Psoas muscle (tissue), 8 donors: ENCODE measurements at places on chromosomes 16 and 17. TPM values are rescaled to one million over a fixed set of nuclear protein-coding genes. Genes with fewer than 3 reads are reported as not detected.
A peak's percentile ranks its signal among the peaks of the same experiment; 100 is the strongest.

The CPD gene
- 20.5 TPM for total RNA-seq

The FBXW10B gene
- 5.0 TPM for total RNA-seq

The KRTAP2-3 gene
- total RNA-seq = not detected

The GJC1 gene
- 6.8 TPM for total RNA-seq

The CHST4 gene
- not detected for total RNA-seq

The TLCD3B gene
- total RNA-seq = 0.22 TPM

The HSD17B2 gene
- not detected for total RNA-seq

The TMEM238L gene
- total RNA-seq = not detected

GRCh38 chr17:63817736-63818385 is 9.4 kb upstream of the PSMC5 start:
- no peak for DNase-seq

DNA sequence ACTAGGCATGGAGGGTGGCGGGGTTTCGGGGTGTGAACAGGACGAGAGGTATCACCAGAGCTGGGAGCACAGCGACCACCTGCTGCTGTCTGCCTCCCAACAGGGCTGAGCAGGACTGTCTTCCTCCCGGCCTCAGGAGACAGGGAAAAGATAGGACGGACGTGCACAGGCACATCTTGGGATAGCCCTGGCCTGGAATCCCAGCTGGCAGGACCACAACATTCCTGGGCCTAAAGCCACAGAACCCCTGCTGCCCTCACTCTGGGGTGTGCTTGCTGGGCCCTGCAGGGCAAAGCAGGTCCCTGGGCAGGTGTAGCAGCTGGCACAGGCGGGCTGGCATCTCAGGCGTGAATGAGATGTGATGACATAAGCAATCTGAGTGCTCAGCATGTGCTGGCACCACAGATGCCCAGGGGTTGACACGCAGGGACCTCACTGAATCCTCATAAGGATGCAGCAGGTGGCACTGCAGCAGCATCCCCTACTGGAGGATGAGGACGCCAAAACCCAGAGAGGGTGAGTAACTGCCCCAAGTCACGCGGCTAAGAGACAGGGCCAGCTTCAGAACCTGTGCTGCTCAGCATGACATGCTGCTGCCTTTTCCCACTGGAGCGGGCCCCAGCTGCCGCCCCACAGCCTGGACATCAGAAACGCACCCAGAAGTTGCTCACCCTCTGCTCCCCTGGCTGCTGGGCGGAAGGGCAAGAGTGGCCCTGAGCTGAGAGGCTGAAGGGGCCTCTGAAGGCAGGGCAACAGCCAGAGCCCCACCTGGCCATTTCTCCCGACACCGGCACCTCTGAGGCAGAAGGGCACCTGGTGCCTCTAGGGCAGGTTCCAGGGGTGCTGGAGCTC is 7.1 kb downstream of the CORO7 start:
- DNase-seq = no peak

DNA sequence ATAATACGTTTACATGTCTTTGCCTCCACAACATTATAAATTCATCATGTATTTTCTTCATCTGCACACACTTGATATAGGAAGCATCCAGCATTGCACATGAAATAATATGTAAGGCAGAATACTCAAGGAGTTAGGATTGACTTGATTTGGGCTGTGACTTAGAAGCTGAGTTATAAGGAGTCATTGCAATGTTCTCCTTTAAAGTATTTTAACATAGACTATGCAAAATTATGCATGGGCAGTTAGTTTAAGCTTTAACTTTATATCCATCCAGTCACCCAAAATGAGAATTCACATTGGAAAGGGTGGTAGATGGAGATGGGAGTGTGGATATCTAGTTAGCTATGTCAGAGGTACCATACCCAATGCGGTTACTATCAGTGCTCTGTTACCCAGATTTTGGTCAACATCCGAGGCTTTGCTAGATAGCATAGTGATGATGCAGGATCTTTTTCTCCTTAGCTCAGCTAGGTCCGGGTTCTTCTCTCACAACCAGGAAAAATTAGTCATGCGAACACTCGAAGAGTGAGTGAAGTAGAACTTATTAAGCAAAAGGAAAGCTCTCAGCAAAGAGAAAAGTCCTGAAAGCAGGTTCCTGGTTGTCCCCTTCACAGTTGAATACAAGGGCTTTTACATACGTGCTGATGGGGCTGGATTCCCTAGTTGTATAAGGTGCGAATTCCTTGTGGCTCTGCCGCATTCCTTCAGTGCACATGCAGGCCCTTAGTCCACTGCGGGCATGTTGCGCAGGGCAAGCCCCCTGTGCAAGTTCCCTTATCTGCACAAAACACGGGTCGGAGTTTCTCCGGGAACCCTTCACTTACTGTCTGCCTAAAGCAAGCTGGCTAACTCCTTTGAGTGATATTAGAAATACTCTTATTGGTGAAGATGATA is 73.1 kb upstream of the FAM20A start:
- no peak for DNase-seq

DNA sequence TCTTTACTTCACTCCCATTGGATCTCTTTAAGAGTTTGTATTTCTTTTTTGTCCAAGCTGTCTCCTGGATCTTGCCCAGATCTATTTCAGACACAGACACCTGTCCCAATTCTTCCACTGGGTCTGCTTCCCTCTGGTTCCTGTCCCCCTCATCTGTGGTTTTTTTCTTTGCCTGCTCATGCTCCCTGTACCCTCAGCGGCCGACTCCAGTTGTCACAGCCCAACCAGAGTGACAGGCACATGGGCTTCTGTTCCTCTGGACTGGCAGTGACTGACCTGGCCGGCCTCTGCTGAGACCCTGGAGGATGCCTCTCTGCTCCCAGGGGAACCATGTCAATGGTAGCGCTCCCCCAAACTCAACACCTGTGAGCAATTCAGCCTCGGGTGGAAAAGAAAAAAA is 142.6 kb downstream of the WSCD1 start:
- no peak for DNase-seq

DNA sequence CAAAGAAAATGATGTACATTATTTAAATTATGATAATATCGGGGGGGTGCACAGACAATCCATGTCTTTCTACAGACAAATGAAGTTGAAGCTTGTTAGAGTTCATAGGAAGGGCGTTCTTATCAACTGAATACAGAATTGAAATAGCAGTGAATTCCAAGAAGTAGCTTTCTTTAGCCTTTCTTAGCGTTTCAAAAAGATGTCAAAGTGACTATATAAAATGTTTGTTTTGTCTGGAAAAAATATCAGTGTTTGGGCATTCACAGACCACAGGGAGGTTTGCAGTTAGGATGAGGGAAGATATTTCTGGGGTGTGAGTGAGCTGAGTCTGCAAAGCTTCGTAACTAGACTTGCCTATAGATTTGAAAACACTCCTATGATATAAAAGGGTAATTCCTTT is 55.0 kb downstream of the STX8 start:
- no peak for DNase-seq

DNA sequence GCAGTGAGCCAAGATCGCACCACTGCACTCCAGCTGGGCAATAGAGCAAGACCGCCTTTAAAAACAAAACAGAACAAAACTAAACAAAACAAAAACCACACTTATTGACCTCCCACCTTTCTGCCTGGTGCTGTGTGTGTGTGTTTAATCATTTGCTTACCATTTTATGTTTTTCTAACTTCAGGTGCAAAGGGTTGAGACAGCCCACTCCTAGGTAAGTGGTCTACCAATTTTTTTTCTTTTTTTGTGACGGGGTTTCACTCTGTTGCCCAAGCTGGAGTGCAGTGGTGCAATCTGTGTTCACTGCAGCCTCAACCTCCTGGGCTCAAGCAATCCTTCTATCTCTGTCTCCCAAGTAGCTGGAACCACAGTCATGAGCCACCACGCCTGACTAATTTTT is 65.8 kb downstream of the SALL1 start:
- no peak for DNase-seq

GRCh38 chr17:46727572-46728348 is 90.7 kb downstream of the WNT3 start:
- DNase-seq = no peak

DNA sequence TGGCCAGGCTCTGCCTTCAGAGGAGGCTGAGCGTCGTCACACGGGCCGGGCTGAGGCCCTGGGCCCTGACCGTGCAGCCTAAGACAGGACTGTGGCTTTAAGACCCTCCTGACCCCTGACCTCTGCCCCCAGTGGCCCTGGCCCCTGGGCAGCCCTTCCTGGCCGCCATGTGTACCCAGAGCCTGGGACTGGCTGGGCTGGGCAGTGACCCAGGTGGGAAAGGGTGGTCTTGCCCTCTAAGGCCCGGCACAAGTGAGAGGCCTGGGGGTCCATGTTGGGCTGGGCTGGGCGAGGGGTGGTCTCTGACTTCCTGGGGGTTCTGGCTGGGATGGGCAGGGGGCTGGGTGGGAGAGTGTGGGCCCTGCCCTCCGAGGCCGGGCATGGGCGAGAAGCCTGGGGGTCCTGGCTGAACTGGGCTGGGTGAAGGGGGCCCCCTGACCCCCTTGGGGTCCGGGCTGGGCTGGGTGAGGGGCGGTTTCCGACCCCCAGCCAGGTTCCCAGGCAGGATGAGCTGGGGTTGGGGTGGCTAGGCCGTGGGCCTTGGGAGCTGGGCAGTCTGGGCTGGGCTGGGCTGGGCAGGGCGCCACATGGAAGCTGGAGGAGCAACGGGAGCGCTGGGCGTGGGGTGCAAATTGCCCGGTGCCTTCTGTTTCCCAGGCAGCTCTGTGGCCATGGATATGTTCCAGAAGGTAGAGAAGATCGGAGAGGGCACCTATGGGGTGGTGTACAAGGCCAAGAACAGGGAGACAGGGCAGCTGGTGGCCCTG is at the start of gene CDK3:
Gene CDK3, plus strand, starts transcription at position 101 of the 767 bp plus-strand sequence. Its CDS starts 571 bp downstream, at position 672.
- peak; percentile 43 for DNase-seq

- no peak for DNase-seq
Measured at GRCh38 chr17:15501793-15502192, 34.4 kb upstream of the CDRT4 start.

GRCh38 chr17:35089586-35090296 is 26.2 kb upstream of the RFFL start:
- DNase-seq = no peak

GRCh38 chr16:77137045-77137444 is 53.9 kb upstream of the MON1B start:
- no peak for DNase-seq

GRCh38 chr16:10579965-10580882 is at the start of gene EMP2:
Gene EMP2 (minus strand): TSS chr16:10580598. CDS start chr16:10547617, 32,981 bp downstream.
- peak; percentile 86 for DNase-seq

- no peak for DNase-seq
Measured at GRCh38 chr17:53353919-53354351, 468.8 kb upstream of the KIF2B start.

GRCh38 chr17:27818401-27819105 is 18.2 kb upstream of the NOS2 start:
- no peak for DNase-seq

DNA sequence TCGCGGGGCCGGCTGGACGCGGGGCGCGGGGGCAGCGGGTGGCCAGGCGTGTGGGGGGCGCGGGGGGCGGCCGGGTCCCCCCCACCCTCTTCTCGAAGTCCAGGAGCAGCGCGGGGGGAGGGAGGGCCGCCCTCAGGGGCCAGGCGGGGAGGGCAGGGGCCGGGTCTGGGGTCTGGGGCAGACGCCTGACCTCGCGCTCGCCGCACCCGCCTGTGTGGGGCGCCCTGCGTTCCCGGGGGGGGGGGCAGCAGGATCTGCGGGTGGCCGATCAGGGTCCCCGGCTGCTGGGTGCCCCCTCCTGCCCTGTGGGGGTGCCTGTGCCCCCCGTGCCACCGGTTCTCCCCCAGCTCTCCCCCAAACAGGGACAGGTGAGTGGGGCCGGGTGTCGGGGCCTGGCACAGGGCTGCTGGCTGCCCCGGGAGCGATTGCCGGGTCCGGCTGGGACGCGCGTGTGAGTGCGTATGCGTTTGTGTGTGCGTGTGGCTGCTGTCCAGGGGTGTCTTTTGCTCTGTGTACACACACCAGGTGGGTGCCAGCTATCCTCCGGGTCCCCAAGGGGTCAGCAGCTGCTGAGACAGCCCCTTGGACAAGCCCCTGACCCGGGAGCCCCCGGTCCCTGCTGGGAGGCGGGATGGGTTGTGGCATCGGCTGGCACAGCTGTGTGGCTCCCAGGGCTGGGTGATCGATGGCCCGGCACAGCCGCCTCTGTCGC is 663 bp downstream of the PRR35 start:
- DNase-seq = no peak

- DNase-seq = no peak
Measured at GRCh38 chr17:49972486-49973270, 3.7 kb downstream of the DLX4 start.

DNA sequence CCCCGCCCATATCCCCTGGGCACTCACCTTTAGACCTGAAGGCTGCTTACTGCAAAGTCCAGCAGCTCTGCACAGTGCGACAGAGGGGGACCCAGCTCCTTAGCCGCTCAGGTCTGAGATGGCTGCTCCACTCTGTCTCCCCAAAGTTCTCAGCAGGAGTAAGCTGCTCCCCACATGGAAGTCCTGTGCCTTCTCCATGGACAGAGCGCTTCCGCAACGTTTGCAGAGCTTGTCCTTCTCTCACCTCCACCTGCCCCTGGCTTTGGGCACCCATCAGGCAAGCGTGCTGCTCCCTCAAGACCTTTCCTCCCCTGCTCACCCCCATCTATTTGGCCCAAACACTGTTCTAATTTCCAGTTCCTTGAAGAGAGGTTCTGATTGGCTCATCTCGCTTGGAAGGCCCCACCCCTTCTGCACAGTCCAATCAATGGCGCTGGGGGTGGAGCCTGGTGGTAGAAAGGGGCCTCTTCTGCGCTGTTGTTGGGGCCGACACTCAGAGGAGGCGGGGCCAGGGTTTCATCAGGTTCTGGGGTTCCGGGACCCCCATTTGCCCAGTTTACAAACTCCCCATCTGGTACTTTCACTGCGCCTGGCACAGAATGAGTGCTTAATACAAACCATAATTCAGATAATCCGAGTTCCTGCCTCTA is 137.2 kb downstream of the CYLD start:
- no peak for DNase-seq

- DNase-seq = no peak
Measured at GRCh38 chr17:59328601-59329000, 2.9 kb upstream of the YPEL2 start.

DNA sequence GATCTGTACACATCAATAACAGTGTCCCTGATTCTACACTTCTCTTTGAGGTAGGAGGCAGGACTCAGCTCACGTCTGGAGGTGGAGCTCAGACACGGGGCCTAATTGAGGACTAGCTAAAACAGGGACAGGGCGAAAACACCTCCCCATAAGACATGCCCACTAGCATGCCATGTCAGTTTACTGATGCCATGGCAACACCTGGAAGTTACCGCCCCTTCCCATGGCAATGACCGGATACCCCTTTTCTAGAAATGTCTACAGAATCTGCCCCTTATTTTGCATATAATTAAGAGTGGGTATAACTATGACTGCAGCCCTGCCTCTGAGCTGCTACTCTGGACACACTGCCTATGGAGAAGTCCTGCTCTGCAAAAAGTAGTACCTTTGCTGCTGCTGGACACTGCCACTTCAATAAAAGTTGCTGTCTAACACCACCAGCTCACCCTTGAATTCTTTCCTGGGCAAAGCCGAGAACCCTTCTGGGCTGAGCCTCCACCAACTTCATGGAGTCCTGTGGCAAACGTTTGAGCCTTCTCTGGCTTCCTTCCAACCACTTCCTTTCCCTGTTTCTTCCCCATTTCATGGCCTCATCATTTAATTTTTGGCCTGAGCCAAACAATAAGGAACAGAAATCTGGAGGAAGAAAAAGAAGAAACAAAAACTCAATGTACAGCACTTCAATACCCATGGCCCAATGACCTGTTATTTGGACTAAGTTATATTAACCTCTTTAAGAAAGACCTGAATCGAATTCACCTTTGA is 21.0 kb downstream of the PHB1 start:
- no peak for DNase-seq
